ENCODE measurements at places on chromosomes 12 and 14. TPM values are rescaled to one million over a fixed set of nuclear protein-coding genes. Genes with fewer than 3 reads are reported as not detected.

MYO1H gene
- not detected for total RNA-seq

TOMM20L gene
- total RNA-seq, result not detected

KLHDC1 gene
- total RNA-seq, result 2.6 TPM

LRRK2 gene
- total RNA-seq, result 0.05 TPM

TSHR gene
- total RNA-seq, result 0.70 TPM

EIF2S1 gene
- total RNA-seq, result 129 TPM

TAS2R10 gene
- 0.35 TPM for total RNA-seq

KIF26A gene
- 7.9 TPM for total RNA-seq

SSTR1 gene
- not detected for total RNA-seq

POTEM gene
- not detected for total RNA-seq

HOXC6 gene
- not detected for total RNA-seq

FAM90A1 gene
- total RNA-seq, result 0.20 TPM

MYF5 gene
- not detected for total RNA-seq

MAPK1IP1L gene
- 100 TPM for total RNA-seq

EIF2S3B gene
- 1.6 TPM for total RNA-seq

GPR84 gene
- 0.18 TPM for total RNA-seq

LHX5 gene
- not detected for total RNA-seq

CLEC1B gene
- total RNA-seq, result not detected

NPFF gene
- total RNA-seq, result not detected
